ENCODE measurements at places on chromosomes 6 and 20.
A peak's percentile ranks its signal among the peaks of the same experiment; 100 is the strongest.

DNA sequence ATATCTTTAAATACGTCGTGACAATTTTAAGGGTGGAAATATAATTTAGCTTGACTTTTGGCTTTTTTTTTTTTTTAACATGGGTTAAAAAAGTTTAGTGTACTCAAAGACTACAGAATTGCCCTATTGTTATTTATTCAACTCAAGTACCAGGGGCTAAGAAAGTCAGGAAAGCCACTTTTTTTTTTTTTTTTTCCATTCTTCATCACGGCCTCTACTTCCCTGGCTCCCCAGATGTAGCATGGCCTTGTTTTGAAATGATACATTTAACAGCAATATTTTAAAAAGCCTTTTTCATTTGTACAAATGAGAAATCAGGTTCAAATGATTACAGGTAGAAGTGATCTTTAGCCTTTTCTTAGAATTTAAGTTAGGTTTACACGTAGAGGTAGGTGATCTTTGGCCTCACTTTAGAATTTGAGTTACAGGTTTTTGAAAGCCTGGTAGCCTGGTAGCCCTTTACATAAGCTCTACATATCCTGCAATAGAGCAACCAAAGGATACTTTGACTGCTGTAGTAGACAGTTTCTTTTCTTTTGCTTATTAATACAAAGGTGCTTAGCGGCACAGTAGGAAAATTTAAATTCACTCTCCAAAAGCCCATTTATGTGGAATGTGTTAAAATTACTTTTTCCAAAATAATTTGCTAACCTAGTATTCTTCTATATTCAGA is 160.5 kb upstream of the MMS22L start:
- no peak for DNase-seq

GRCh38 chr6:90167514-90168379 is 128.9 kb downstream of the BACH2 start:
- DNase-seq = no peak

DNA sequence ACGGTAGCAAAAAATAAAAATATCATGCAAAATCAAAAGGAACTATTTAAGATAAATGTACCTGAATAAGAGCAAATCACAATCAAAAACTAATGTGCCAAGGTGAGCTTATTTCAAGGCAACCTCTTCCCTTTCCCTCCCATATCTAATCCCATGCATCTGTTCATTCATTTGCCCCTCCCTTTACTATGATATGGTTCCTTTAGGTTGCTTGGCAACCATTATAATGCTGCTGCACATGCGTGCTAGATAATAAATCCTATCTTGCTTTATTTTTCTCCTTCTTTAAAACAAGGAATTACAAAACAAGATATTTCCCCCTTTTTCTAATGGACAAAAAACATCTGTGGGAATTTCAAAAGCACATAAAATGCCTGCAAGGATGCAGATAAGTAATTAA is 318.2 kb upstream of the POU3F2 start:
- no peak for DNase-seq

- DNase-seq = peak; percentile 55
Observed at GRCh38 chr20:62795023-62795761, 1.1 kb upstream of the MRGBP start.

GRCh38 chr20:59047938-59048680 is 5.5 kb upstream of the PRELID3B start:
- DNase-seq = no peak

DNA sequence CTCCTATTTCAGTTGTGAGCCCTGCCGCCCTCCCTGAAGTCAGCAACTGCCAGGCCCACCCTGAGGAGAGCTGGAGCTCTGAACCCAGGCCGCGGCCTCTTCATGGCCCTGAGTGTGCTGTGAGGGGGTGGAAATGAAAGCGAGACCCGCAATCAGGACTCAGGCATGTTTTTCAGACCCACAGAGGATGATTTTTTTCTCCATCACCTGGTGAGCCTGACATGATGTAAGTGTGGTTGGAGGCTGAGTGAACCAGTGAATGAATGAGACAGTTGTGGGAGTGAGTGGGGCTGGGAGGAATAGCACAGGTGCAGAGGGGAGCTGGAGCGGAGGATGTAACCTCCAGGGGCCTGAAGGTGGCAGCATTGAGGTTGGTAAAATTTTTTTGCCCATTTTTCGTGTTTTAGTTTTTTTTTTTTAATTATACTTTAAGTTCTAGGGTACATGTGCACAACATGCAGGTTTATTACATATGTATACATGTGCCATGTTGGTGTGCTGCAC is 18.3 kb downstream of the RAET1L start:
- DNase-seq = no peak
